CD8-positive, alpha-beta memory T cell (primary cell): ENCODE measurements at places on chromosomes 12 and 14.

DNA sequence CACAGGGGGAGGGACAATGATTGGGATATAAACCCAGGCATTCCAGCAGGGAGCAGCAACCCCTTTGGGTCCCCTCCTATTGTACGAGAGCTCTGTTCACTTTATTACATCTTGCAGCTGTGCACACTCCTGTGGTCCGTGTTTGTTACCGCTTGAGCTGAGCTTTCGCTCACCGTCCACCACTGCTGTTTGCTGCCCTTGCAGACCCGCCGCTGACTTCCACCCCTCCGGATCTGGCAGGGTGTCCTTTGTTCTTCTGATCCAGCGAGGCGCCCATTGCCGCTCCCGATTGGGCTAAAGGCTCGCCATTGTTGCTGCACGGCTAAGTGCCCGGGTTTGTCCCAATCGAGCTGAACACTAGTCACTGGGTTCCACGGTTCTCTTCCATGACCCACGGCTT is 64.1 kb downstream of the E2F7 start:
- DNase-seq = no peak

- no peak for DNase-seq
Observed at GRCh38 chr14:74852922-74853530, 22.9 kb downstream of the PROX2 start.

DNA sequence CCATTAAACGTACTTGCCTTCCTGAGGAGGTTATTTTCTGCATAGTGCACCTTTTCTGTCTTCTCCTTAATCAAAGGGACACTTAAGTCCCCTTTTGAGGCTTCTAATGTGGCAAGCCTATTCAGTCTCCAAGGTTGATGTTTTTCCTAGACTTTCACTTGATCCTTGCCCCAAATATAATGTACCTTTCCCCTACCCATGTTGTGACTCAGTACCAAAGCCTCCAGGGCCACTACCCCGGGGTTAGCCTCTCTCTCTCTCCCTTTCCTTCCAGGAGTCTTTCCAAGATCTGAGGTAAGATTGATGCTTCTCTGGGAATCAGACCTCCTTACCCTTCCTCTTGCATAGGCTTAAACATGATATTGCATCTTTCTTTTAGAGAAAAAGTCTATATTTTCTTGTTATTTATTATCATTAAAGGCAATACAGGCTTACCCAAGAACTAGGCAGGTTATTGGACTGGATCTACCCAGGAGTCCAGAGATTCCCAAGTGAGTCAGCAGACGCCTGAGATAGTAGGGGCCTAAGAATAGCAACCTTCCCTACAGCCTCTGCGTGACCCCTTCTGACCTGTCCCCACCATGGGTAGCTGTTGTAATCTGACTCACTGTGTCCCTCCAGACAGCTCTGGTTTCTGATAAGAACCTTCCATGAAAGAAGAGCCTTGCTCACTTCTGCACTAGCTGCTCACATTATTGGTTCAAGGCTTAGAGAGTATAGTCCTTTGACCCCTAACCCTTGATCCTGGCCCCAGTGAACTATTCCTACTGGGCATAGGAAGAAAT is 172.9 kb downstream of the ZFP36L1 start:
- no peak for DNase-seq

DNA sequence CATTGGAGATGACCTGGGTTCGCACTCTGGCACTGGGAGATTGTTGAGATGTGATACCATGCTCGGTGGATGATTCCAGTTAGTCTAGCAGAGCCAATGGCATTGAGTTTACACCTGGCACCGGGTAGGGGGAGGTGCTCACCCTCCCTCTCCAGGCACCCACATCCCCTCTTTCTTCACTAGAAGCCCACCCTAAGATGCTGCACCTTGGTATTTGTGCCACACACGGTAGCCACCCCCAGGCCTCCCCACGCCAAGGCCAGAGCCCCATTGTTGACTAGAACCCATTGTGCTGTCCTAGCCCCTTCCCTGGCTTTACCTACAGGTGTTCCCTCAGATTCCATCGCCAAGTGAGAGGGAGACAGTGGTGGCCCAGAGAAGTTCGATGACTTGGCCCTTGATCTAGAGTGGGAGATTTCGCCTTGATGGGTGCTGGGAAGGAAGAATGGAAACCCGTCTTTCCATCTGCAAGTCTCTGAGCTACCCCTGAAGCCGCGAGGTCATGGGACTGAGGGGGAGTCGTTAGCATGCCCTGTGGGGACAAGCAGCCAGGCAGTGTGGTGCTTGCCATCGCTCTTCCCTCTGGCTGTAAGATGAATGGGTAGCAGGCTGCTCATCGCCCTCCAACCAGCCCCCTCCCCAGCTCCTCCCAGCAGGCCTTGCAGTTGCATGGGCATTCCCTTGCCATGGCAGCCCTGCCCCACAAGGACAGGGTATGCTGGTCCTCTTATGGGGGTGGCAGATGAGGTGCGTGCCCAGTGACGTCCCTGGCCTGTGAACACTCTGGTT is 8.7 kb downstream of the CCND2 start:
- no peak for DNase-seq

DNA sequence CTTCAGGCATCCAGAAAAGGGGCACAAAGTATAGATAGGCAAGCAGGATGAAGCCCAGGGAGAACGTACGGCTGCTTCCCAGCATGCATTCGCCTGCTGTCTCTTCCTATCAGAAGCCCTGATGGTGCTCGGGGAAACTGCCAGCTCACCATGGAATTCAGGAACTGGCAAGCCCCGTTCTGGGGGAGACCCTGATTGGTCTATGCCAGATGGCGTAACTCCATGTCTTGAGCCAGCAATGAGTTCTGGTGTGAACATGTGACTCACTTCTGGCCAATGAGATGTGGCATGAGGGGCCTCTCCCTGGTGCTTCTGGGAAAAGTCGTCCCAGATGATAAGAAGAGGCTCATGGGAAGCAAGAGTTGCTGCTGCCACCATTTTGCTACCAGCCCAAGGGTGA is 270.8 kb downstream of the BCL11B start:
- no peak for DNase-seq

GRCh38 chr14:95664066-95664465 is 22.2 kb upstream of the TCL1B start:
- no peak for DNase-seq

DNA sequence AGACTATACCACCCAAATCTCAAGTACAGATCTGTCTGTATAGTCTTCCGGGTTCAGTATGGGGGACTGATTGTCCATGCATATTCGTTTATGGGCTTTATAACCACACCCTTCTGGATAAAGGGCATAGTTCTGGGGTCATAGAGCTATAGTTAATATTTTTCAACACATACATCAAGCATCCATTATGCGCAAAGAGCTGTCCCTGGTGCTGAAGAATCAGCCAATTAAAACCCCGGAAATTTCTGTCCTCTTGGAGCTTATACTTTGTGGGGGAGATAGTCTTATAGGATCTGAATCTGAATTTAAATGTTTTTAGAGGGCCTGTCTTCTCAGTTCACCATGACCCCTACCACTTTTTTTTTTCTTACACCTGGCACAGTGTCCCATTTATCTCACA is 256.7 kb downstream of the SUDS3 start:
- DNase-seq = no peak

- DNase-seq = no peak
Observed at GRCh38 chr12:64790166-64790565, 31.0 kb upstream of the GNS start.

DNA sequence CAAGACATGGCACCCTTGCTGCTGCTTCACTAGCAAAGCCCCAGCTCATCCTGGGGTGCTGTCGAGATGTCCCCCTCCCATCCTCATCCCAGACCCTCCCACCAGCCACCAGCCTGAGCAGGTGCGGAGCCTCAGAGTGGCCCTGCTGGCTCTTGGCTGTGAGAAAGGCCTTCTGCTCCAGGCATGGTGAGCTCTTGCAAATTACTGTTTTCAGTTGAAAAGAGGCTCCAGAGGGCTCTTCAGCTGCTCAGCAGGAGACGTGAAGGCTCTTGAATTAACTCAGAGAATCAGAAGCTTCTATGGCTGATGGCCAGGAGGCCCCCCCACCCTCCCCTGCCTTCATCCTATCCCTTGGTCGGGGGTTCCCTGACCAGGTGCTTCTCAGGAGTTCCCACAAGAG is 44.1 kb downstream of the WSCD2 start:
- no peak for DNase-seq

GRCh38 chr12:31631023-31631724 is 28.3 kb upstream of the ETFBKMT start:
- no peak for DNase-seq

DNA sequence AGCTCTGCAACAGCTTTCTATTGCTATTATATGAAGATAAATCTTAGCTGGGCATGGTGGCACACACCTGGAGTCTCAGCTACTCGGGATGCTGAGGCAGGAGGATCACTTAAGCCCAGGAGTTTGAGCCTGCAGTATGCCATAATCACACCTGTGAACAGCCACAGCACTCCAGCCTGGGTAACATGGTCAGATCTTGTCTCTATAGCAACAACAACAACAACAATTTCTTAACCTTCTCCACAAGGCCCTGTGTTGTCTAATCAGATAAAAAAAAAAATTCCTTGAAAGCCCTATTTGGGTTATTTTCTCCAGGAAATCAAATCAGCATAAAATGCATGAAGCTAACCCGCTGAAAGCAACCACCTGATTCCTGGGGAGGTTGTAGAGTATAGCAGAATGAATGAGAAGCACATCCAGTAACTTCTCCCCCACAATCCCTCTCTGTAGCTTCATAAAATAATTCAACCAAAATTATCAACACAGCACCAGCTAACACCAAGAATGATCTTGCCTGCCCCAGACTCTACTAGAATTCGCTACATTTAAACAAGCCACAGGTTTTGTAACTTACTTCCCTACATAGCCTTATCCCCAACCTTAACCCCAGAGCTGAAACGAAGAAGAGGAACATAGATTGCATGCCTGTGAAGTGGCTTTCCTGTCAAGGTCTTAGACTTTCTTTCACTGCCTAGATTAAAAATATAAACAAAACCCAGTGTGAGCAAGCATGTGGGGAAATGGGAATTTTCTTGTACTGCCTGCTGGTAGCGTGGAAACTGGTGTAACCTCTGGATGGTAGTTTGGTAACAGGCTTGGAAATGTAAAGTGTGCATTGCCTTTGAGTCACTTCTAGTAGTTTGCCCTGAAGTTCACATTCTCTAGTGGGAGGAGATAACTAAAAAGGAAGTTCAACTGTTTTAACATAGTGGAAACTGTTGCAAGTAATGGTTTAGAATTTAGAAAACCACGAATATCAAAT is 6.0 kb upstream of the STK38L start:
- DNase-seq = no peak

DNA sequence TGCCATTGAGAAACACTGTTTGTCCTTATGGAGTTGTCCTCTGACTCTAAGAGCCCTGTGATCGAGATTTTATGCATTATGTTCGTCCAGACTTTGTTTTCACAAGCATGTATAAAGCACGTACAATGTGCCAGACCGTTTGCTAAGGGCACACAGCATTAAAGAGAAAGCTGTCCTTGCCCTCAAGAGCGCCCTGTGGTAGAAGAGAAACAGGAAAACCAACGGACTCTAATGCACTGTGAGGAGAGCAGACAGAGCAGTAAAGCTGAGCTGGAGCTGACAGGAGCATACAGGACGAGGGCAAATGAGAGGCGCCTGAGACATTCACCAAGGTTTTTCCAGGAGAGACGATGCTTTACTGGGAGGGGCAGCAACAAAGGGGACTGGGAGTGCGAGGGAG is 66.2 kb upstream of the OVCH1 start:
- DNase-seq = no peak

DNA sequence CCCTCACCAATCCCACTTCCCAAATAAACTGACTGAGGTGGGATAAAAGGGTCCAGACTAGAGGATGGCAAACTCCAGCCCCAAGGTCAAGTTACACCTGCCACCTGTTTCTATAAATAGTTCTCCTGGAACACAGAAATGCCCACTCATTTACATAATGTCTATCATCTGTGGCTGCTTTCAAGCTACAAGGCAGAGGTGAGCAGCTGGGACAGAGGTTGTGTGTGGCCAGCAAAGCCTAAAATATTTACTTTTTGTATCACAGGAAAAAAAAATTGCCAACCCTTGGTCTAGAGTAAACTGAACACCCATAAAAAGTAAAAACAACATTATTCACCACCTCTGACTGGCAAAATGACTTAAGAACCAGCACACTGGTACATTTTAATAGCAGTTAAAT is 269.4 kb downstream of the RGS6 start:
- no peak for DNase-seq

DNA sequence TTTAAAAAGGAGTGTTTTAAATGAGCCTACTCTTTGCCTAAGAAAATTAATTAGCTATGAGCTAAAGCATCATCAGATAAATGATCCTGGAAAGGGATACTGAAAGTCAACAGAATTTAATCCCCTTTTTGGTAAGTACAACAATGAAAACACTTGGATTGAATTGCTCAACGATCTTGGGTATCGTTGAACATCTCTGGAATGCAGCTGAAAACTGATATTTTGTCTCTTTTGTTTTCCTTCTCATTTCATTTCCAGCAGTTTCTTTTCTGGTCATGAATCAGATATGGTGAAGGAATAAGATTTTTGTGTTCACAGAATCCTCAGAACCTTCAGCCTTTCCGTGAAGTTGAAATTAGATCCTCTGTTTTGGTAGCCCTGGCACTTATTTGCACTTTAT is 771.2 kb downstream of the FSCB start:
- DNase-seq = no peak

- DNase-seq = no peak
Observed at GRCh38 chr14:33709283-33709682, 241.6 kb downstream of the EGLN3 start.

DNA sequence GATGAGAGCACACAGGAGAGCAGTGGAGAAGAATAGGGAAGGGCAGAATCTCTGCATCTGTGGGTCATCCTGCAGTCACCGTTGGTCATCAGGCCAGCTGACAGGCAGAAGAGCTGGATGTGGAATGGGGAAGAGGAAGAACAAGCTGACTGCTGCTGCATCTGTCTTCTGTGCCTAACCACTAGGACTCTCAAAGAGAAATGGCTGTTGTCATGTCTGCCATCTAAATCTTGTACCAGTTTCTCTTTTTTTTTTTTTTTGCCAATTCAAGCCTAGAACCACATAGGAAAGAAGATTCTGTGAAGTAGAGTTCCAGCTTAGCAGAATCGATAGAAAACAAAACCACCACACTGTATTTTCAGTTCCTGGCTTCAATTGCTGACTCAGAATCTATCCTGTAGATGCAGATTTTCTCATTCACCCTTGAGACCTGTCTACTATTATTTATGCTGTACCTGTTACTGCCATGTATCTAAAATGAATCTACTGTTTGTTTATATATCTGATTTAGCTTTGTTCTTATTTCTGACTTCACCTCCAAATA is 421.9 kb upstream of the PRICKLE1 start:
- no peak for DNase-seq

DNA sequence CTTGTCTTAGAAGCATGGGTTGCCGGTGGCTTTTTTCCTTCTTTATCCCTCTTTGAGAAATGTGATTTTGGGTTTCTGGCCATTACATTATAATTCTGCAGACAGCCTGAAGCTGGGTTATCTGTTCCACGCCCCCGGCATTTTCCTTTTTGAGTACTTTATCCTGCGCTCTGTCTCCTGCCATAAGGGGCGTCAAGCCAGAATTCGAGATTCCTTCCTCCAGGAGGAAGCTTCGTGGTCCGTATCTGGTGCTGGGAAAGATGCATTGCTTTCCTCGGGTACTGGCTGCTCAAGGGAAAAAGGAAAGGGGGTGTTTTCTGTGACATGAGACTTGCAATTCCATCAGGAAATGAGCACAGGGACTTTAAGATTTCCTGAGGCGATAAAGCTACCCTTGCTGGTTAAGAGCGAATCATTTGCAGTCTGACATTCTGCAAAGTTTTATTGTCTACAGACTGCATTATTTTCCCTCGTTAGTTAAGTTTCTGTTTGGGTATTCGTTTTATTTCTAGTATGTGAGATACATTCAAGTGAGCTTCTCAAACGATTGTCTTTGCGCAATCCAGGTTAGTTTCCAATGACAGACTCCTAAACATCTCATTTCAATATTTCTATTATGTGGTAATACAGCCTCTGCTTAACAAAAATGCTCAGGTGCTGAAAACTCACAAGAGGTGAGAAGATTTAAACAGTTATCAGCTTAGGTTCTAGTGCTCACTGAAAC is 694 bp downstream of the AKAP5 start:
- DNase-seq = no peak
